ENCODE measurements at places on chromosomes 7 and 10.

- no peak for DNase-seq
These were observed 371.1 kb upstream of the NFE2L3 start for GRCh38 chr7:25780904-25781303.

DNA sequence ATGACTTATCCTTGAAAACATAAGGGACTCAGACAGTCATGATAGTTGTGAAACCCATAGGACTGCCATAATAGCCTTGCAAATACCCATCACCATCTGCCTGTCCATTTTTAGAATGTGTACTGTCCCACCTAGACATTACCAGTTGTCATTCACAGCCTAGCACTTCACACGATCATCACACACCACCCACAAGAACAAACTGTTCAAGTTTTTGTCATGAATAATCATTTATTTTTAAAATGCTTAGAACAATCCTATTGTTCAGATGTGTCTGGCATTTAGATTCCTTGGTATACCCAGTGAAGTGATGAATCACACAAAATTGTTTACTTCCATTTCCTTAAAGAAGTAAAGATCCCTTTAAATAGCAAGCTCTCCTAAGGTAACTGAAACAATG lies 46.6 kb downstream of the CCDC3 start:
- DNase-seq: no peak

DNA sequence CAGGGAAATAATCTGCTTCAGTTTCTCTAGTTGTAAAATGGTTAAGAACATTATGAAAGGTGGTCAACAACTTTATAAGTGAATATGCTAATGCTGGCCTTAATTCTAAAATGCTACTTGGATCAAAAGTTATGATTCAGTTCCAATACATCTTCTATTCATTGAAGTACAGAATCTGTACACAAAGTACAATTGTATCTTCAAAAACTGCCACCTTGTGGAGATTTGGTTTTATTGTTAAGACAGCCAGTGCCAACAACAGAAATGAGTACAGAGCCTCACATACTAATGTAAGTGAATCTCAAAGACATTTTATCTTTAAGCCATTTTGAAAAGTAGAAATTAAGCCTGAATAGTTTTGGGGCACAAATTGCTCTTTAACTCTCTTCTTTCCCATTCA lies 194.0 kb downstream of the CFTR start:
- DNase-seq: no peak

DNA sequence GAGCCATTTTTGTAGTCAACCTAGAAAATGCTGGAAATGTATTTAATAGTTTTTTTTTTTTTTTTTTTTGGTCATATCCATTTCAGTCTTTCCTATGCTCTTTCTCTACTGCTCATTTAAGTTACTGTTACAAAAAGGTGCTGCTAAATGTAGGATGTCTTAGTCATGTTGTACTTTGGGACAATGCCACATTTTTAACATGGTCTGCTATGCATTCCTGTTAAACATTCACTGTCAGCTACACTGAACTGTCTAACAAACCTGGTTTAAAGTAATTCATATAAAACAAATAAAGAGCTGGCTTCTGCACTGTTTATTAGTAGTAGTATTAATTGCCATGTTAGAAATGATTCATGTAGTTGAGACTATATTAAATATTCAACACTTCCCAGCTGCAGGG lies 108.6 kb downstream of the NSUN6 start:
- DNase-seq: no peak

- DNase-seq: no peak
These were observed 54.4 kb downstream of the ARMH3 start for GRCh38 chr10:102001435-102002068.

DNA sequence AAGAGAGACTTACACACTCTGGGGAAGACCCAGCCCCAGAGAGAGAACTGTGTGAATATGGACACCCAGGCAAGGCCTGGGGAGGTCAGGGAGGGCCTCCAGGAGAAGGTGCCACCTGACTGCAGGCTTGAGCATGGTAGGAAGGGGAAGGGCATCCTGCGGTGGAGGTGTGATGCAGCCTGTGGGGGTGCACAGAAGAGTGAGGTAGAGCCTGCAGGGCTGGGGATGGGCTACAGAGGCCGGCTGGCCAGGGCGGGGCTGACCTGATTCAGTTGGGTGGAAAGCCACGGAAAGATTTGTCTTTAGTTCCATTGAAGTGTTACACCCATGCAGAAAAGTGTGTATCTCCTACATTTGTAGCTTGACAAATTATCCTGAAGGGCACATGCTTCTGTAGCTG lies 47.6 kb downstream of the ZMIZ1 start:
- no peak for DNase-seq

GRCh38 chr10:112701211-112701877 lies 248.7 kb upstream of the TCF7L2 start:
- no peak for DNase-seq

DNA sequence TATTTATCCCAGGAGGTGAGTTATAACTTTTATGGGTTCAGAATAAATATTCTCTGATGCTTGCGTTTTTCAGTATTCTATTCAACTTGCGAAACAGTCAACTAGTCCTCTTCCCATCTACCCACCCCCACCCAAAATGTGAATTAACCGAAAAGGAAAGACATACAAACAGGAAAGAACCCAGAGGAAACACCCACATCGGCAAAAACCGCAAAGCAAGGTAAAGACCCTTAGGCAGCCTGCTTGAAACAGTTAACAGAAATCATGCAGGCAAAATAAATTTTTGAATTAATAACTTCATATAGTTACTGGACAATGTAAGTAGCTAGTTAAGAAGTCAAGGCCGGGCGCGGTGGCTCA lies 5.4 kb downstream of the ZC3HAV1 start:
- no peak for DNase-seq

DNA sequence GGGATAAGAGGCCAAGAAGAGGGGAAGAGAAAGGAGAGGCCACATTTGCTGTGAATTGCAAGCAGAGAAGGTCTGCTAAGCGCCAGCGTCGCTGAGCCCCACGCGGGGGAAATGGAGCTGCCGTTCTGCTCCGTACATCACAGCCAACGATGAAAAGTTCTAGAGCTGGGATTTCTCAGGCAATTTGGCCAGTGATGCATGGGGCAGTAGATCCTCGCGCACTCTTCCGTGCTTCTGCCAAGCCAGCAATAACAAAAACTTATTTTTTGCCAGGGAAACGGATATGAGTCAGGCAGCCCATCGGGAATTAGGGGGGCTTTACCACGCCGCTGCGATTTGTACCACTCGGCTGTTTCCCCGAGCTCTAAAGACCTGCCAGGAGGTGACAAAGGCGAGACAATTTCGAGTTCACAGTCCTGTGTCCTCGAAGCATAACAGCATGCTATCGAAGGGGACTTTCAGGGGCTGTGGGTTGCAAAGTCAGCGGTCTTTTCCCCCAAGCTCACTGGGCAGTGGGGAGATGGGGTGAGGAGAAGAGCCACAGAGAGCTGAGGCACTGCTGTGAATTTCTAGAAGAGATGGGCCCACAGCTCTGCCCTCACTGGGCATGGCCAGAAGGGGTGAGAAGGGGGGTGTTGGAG lies 30.0 kb upstream of the SLF2 start:
- no peak for DNase-seq

DNA sequence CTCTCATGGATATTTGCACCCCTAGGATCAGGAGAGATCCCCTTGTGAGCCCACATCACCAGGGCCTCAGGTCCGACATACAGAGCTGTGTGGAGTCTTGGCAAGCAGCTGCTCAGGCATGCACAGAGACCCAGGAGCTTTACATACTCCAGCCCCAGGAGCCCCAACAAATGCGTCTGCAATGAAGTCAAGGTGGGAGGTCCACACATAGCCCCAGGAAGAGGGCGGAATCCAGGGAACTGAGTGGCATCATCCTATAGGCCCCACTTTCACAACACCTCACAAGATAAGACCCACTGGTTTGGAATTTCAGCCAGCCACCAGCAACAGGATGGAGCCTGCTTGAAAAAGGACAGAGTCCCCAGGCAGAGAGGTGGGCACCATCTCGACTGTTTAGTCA lies 106.7 kb downstream of the LSMEM1 start:
- no peak for DNase-seq

DNA sequence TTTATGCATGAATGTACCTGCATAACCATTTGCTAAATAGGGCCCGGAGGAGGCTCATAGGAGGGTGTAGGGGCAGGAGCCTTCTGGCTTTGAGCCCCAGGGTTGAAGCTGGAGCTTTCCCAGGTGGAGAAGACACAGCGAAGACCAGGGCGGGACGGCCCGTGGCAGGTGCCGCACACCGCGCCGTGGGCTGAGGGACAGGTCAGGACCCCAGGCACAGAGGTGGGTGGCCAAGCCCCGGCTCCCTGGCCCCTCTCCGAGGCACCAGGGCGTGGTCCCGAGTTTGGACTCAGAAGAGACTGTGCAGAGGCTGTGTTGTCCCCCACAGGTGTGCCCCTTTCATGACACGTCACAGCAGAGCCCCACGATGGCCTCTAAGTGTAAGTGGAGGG lies 56.5 kb downstream of the PWWP2B start:
- no peak for DNase-seq

- DNase-seq: no peak
These were observed 85.2 kb upstream of the AMPH start for GRCh38 chr7:38716397-38716796.

GRCh38 chr7:5634107-5634950 lies 147.1 kb downstream of the RNF216 start:
- no peak for DNase-seq

DNA sequence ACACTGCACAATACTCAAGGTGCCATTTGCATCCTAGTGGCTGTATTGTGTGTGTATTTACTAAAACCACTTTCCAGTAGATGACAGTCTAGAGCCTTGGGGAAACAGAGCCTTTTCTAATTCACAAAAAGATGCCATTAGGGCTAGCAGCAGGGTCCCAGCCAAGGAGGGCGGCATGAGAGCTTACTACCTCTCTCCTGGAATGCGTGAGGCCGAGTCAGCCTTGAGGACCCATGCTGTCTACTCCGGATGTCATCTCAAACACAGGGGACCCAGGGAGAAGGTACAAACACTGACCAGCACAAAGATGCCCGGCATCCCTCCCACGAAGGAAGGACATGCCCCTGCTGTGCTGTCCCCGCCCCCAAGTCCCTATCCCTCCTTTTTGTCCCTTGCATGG lies 65.5 kb downstream of the CYCS start:
- no peak for DNase-seq

GRCh38 chr7:132270517-132270916 lies 305.8 kb downstream of the PLXNA4 start:
- DNase-seq: no peak

GRCh38 chr7:152050547-152050971 lies 25.1 kb downstream of the GALNT11 start:
- no peak for DNase-seq

GRCh38 chr7:19991936-19992335 lies 218.5 kb upstream of the TMEM196 start:
- no peak for DNase-seq

DNA sequence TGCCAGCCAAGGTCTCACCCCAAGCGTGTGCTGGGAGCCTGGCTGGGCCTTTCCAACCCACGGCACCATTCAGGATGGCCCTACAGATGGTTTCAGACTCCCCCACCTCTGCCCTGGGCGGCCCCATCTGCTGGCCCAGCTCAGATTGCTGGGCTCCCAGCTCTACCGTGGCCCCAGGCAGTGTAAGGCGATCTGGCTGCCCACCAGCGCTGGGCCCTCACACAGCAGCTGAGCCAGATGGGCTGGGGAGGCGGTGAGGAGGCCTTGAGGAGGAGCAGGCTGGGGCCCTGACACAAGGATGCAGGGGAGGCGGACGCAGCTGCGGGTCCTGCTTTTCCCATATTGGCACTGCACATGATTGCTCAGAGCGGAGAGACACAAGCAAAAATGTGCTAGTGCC lies 162.8 kb downstream of the NRF1 start:
- no peak for DNase-seq

DNA sequence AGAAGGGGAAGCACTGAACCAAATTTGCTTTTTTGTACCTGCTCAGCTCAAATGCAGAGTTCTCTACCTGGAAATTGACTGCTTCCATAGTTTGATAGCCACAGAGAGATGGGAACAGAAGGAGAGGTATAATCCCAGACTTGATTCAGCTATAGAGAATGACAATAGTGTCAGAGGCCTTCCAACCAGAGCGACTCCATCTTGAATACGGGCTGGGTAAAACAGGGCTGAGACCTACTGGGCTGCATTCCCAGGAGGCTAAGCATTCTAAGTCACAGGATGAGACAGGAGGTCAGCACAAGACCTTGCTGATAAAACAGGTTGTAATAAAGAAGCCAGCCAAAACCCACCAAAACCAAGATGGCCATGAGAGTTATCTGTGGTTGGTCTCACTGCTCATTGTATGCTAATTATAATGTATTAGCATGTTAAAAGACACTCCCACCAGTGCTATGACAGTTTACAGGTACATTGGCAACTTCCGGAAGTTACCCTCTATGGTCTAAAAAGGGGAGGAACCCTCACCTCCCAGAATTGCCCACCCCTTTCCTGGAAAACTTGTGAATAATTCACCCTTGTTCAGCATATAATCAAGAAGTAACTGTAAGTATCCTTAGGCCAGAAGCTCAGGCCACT lies 42.7 kb upstream of the ATRNL1 start:
- DNase-seq: no peak

Data from GM18507 (cell line).